ENCODE measurements at places on chromosomes 5 and 9.

- DNase-seq = no peak
These were observed 46.7 kb downstream of the RCL1 start for GRCh38 chr9:4839470-4839912.

DNA sequence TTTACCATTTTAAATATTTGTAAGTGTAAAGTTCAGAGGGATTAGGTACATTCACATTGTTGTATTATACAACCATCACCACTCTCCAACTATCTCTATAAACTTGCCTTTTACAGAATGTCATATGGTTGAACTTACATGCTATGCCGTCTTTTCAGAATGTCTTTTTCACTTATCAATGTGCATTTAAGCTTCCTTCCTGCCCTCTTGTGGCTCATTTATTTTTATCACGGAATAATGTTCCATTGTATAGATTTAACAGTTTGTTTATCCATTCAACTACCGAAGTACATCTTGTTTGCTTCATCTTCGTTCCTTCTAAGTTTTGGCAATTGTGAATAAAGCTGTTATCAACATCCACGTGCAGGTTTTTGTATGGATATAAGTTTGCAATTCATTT is 133.3 kb upstream of the C6 start:
- DNase-seq = no peak

- DNase-seq = no peak
These were observed 2.3 kb downstream of the SMIM3 start for GRCh38 chr5:150780816-150781221.

GRCh38 chr5:28286566-28286965 is 1248.2 kb upstream of the CDH9 start:
- DNase-seq = no peak

DNA sequence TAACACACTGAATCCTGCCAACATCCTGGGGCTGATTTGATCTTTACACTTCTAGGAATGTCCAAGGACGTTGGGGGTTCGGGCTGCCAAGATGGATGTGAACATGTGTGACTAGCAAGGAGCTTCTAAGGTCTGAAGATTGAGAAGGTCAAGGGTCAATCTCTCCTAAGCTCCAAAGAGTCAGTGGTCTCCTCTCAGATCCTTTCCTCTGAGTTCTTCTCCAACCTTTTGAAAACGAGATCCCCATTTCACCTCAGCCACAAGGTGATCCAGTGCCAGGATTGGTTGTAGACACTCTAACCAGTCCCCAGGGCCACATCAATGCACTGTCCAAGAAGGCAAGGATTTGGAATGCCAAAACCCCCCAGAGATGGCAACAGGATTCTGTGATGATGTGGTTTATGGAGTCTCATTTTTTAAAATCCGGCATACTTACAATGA is 266.8 kb downstream of the NDUFS4 start:
- DNase-seq = no peak

- DNase-seq = no peak
These were observed 432 bp downstream of the STARD4 start for GRCh38 chr5:111511831-111512374.

DNA sequence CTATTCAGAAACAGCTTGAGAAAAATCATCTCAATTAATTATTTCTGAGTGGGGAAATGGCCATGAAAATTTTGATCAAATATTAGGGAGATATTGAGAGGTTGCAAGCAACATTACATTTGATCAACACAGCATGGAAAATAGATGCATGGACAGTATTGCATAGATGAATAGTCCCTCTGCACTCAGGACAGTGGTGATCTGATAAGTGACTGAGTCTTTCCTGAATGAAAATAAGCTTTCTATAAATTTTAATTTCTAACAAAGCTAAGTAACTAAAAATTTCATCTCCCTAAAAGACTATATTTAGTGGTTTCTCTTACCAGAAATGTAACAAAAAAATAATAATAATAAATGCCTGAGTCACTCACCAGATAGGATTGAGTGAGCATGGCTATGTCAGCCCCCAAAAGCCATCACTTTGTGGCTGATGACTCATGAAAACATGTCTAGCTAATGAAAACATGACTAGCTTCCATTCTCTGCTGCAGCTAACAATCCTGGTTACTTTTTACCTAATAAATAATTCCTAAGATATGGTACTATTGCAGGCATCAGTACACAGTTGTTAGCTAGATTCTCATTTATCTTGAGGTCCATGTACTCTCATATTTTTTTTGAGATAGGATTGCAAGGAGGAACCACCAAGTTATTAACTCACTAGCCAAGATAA is 1294.8 kb upstream of the ACO1 start:
- DNase-seq = no peak

DNA sequence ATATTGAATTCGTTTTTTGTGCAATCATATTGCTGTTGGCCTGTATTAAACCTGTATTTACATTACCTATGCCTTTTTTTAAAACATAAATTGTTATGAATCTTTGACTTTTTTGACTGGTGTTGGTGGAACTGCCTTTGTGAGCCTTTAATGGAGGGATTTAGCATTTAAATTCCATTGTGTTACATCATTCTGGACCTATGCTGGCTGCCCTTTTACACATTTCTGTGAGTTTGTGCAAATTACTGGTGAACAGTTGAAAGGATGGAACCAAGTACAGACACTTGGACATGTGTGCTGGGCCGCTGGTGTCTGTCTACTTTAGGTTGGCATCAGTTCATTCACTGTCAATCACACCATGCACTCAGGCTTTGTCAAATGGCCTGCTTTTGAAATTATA is 3.4 kb downstream of the SNX18 start:
- no peak for DNase-seq

- no peak for DNase-seq
These were observed 55.5 kb downstream of the PCSK1 start for GRCh38 chr5:96377597-96377996.

DNA sequence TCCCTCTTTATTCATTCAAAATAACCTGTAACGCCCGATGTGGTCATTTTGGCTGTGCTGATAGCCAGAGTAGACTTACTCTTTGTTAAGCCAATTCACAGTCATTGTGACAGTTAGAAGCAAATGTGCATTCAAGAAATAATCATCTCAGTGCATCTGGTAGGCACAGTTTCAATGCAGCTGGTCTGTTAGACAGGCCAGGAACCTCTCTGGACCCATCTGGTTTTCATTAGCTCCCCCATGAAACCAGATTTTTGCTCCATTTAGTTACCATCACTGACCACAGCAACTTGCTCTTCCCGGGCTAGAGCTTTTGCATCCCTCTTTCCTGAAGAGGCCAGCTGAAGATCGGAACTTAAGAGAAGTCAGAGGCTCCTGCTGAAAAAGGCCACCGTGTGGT is 284.2 kb downstream of the NSG2 start:
- DNase-seq = no peak

- no peak for DNase-seq
These were observed 128.7 kb upstream of the SLC27A6 start for GRCh38 chr5:128836571-128836970.

DNA sequence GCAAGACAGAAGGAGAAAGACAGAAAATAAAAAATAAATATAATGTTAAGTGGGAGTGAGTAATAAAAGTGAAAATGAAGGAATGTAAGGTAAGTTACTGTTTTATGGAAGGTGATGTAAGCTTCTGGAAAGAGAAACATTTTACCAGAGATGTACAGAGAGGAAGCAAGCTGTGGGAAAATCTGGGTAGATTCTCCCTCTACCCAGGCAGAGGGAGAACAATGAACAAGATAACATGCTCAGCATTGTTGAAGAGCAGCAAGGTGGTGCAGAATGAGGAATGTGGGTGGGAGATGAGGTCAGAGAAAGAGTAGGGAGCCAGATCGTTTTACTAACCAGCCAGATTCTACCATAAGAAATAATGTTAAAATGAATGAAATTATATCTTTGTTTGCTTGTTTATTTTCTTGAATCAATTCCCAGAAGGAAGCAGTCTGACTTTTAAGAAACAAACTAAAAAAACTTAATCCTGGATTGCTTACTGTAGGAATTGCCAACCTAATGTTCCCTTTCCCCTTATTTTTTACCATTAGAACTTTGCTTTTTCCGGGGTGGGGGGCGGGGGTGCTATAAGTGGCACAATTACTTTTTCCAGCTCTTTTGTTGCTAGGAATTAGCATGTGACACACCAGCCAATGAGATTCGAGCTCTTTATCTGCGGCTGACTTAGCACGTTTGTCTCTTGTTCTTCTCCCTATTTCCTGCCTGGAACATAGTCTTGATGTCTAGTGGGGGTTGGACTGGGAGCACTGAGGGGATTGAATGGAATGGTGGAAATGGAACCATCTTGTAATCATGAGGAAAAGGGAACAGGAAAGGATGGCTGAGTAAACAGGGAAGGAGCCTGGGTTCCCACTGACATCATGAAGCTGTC is 356.7 kb downstream of the TMEM167A start:
- DNase-seq = no peak

GRCh38 chr9:4297151-4297785 is 2.6 kb downstream of the GLIS3 start:
- DNase-seq = peak; percentile 49

DNA sequence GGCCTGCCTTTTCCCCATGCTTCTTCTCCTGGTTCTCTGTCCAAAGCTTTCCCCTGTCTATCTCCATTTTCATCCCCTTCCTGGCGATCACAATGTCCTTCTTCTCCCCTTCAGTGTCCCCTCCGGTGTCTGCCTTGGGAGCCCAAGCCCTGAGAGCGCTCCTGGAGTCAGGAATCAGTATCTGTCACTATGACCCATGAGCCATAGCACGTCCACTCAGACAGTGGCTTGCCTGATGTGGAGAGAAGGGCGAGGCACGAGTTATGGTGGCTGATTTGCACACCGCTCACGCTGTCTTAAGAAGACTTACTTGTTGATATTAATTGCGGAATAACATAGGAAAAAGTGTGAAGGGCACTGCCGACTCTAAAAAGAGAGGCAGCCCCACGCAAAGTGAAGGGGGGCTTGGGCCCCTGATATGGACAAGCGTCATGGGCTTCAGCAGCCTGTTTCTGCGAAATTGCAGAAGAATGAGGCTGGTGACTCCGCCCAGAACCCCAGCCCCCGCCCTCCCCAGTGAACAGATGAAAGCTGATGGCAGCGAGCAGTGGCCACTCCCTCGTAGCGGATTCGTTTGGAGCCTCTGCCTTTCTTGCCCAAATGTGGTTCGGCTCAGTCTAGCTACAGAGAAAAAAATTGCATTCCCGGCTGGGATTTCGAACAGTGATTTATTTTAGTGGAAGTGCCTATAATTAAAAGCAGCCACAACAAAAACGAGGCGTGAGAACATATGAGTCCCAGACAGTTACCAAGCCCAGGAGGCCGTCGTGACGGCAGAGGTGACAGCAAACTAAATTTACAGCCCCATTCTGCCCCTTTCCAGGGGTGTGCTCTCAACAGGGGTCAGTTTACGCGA is 149.8 kb downstream of the ICE1 start:
- DNase-seq = no peak

- no peak for DNase-seq
These were observed 38.5 kb downstream of the ABITRAM start for GRCh38 chr9:108972626-108973209.

DNA sequence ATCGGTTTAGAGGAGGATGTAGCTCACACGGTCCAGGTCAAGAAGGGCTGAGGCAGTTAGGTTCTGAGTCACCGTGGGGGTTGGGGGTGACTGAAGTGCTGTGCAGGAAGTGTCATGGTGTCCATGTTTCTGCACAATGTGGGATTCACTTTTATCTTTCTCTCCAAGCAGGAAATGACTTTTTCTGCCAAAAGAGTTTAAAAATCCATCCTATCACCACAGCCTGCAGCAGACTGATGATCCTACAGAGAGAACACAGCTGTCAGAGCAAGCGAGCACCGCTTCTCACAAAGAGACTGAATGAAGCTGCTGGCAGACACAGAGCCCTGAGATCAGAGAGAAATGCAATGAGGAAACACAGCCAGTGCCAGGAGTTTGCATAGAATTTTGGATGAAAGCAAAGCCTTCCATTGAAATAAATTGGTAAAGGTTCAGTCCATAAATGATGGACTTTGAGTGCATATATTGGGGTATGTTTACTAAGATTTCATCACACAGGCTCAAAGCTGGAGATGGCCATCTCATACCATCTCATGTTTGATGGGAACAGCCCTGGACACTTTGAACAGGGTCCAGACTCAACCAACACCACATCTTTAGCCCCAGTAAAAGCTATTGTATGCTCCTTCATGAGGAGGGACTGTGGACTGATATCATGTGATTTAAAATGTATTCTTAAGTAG is 213.9 kb upstream of the FBXL7 start:
- no peak for DNase-seq

DNA sequence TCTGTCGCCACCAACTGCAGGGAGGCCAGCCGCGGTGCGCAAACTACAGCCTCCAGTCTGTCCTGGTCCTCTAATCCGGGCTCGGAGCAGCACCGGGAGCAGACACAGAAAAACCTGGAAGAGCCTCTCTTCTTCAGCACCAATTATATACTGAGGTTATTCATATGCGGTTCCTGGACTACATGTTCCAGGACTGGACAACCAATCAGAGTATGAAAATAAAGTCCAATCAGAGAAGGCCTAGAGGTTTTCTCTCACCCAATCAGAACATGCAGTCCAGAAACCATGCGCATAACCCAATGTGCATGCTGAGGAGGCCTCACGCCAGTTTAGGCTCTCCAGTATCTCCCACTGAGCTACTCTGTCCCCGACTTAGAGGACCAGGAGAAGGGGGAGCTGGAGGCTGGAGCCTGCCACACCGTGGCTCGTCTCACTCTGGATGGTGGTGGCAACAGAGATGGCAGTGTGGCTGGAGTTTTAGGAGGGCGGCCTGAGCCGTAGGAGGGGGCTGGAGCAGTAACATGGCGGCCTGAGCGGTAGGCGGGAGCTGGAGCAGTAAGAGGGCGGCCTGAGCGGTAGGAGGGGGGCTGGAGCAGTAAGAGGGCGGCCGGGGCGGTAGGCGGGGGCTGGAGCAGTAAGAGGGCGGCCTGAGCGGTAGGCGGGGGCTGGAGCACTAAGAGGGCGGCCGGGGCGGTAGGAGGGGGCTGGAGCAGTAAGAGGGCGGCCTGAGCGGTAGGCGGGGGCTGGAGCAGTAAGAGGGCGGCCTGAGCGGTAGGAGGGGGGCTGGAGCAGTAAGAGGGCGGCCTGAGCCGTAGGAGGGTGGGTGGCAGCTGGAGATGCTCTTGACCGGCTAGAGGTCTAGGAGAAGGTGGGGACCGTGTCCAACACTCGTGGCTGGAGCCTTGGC is 20.4 kb upstream of the TRIM52 start:
- DNase-seq = no peak

DNA sequence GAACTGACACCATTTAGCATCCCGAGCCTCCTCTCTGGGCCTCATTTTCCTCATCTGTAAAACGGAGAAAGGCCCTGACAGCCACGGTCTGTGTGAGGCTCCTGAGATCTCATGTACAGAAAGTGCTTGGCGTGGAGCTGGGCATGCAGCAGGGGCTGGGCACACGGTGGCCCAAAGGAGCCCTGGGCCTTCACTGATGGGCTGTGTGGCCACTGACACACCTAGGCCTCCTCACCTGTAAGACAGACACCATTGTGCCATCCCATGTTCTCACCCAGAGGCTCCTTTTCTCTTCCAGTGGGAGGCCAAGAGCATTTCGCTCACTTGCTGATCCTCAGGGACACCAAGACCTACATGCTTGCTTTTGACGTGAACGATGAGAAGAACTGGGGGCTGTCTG is 1.6 kb downstream of the ORM1 start:
- DNase-seq = no peak

- DNase-seq = no peak
These were observed 19.9 kb upstream of the SUSD1 start for GRCh38 chr9:112194969-112195431.

- no peak for DNase-seq
These were observed 606.9 kb downstream of the EBF1 start for GRCh38 chr5:158492841-158493242.

GRCh38 chr5:15002791-15003190 is 131.2 kb upstream of the ANKH start:
- DNase-seq = no peak
